ENCODE measurements at places on chromosomes 7 and 10.

GRCh38 chr10:103713676-103714075 is 141.7 kb downstream of the SH3PXD2A start:
- H3K27me3 ChIP-seq = no peaks in the 10 kb centered on the region
- H3K27ac ChIP-seq = no peak overlapping the region
- no peak overlapping the region for H3K4me3 ChIP-seq
- no peaks in the 10 kb centered on the region for H3K36me3 ChIP-seq
- H3K4me1 ChIP-seq = no peaks in the 10 kb centered on the region

- no peaks in the 10 kb centered on the region for H3K36me3 ChIP-seq
- no peaks in the 10 kb centered on the region for H3K4me1 ChIP-seq
- no peak overlapping the region for H3K4me3 ChIP-seq
- H3K27me3 ChIP-seq = peaks cover 45% of the 10 kb centered on the region
- no peak for ATAC-seq
- H3K27ac ChIP-seq = no peak overlapping the region
Measured at GRCh38 chr10:49594594-49594993, 15.5 kb upstream of the SLC18A3 start.

DNA sequence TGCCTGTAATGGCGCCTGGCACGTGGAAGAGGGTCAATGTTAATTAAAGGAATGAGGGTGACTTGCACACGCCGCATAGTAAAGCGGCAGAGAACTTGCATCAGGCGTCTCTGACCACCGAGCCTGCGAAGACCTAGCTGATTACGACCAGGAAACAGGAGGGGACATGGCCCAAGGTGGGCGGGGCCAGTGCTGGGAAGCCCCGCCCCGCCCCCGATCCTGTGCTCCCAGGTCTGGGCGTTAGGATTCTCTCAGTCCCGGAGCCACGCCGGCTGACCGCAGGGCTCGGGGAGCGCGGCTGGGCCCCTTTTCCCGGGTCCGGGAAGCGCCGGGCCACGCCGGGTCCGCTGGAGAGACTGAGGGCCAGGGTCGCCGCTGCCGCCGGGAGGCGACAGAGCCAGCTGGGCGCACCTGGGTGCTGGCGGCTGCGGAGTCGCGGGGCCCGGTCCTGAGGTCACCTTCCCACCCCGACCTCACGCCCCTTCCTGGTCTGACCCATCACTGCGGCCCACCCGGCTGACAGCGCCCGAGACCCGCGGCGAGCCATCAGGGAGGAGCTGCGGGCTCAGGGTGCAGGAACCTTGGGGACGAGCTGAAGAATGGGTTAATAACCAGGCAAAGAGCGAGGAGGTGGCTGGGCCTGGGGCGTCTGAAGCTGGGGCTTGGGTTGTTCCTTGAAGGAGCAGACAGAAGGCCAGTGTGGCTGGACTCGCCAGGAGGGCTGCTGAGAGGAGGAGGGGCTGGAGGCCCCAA is 23.0 kb upstream of the GRID1 start:
- H3K27ac ChIP-seq = no peak overlapping the region
- H3K36me3 ChIP-seq = no peaks in the 10 kb centered on the region
- H3K4me1 ChIP-seq = peaks cover 10% of the 10 kb centered on the region
- peak overlapping the region; percentile 38 for H3K4me3 ChIP-seq
- peaks cover 73% of the 10 kb centered on the region for H3K27me3 ChIP-seq
- ATAC-seq = peak; percentile 50

- H3K4me3 ChIP-seq = no peak overlapping the region
- no peaks in the 10 kb centered on the region for H3K36me3 ChIP-seq
- no peaks in the 10 kb centered on the region for H3K4me1 ChIP-seq
- H3K27ac ChIP-seq = no peak overlapping the region
- H3K27me3 ChIP-seq = no peaks in the 10 kb centered on the region
Measured at GRCh38 chr7:69857014-69857413, 258.7 kb downstream of the AUTS2 start.

- no peak for ATAC-seq
- no peak overlapping the region for H3K4me3 ChIP-seq
- no peak overlapping the region for H3K27ac ChIP-seq
- peaks cover 17% of the 10 kb centered on the region for H3K4me1 ChIP-seq
- no peaks in the 10 kb centered on the region for H3K36me3 ChIP-seq
- no peaks in the 10 kb centered on the region for H3K27me3 ChIP-seq
Measured at GRCh38 chr7:103141753-103142404, 7.0 kb downstream of the NAPEPLD start.

GRCh38 chr10:25061711-25062449 is 45.5 kb downstream of the THNSL1 start:
- H3K27ac ChIP-seq = peak overlapping the region; percentile 37
- ATAC-seq = no peak
- H3K4me3 ChIP-seq = no peak overlapping the region
- no peaks in the 10 kb centered on the region for H3K4me1 ChIP-seq

DNA sequence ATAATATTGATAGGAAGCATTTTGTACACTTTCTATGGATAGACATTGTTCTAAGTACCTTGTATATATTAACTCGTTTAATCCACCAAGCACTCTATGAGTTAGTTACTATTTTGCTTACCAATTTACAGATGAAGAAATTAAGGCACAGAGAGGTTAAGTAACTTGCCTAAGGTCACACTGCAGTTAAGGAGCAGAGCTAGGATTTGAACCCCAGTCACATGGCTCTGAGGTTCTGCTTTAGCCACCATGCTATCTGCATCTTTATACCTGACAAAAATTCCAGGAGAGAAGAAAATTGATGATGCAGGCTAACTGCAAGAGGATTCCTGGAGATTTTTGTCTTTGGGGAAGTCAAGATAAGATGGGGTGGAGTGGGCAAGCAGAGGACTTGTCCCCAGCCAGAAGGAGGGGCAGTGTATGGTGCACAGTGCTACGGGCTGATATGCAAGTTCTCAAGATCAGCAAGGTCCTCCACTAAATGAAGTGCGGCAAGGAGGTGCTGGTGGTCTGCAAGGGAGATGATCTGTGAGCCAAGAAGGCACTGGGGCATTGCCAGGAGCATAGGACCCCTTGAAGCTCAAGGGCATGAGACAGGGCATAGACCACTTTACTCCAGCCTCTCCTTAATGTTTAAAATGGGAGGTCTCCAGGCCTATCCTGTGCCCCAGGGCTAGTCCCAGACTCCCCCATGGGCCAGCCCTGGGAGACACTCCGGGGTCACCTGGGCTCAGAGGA is 430.6 kb downstream of the RPS24 start:
- H3K27ac ChIP-seq = no peak overlapping the region
- no peaks in the 10 kb centered on the region for H3K4me1 ChIP-seq
- no peaks in the 10 kb centered on the region for H3K27me3 ChIP-seq
- no peaks in the 10 kb centered on the region for H3K36me3 ChIP-seq
- ATAC-seq = no peak
